SK-MEL-5 (cell line): ENCODE measurements at places on chromosomes 6 and 20.

DNA sequence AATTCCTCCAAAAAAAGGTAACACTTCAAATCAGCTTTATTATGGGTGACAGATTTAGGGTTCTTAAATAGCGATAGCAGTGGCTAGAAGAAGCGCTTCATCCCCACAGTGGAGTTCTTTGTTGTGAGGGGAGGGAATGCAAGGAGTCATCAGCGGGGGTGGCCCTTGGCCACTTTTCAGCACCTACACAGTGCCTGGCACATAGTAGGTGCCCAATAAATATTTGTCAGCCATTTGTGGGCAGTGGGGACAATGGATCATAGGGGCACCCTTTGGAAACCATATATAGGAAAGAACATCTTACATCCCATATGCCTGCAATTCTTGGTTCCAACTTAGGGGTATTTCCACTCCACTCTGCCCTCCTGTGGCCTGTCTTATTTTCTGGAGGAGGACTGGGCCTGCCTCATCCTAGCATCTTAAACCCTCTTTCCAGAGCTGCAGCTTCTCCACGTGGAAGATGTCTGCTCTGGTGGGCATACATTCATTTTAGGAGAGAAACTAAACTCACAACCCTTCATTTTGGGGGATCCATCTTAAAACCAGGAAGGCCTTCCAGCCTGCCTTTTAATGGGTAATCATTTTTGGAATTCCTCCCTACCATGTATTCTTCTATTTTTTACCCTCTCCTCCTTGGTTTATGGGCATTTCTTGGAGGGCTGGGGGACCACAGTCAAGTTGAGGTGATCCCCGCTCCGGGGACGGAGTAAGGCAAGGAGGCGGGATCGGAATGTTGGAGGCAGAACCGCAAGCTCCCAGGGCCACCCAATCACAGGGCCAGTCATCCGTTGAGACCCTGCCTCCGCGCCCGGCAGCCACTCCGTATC is 2.6 kb upstream of the GPSM3 start:
- DNase-seq = peak; percentile 77

DNA sequence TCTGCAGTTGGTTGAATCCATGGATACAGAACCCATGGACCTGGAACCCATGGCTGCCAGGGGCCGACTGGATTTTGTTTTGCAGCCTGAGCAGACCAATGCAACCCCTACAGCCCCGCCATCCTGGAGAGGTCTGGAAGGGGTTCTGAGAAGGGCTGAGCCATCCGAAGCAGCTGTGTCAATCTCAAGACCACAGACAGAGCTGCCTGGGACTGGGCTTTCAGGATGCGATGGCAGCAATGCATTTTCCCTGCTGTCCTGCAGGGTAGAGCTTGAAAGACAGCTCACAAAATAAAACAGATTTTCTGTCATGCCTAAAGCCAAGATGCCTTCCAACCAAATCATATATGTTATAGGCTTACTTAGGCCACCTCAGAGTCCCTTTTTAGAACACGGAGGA is 125.8 kb upstream of the NXT1 start:
- no peak for DNase-seq

GRCh38 chr6:36655085-36655724 is 23.3 kb upstream of the CDKN1A start:
- no peak for DNase-seq

DNA sequence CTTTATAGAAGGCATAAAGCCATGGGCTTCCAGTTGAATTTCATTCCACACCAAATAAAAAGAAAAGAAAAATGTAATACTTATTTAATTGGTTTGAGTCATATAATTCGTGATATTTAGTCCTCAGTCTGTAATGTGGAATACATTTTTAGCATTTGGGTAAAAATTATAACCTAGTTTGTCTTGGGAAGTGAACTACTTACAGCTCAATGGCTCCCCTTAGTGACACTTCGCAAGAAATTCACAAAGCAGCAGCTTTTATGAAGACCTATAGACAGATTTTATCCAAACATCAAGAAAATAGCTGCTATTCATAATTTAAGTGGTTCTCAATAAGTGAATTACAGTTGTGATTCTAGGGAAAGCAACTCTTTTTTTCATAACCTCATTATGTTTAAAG is 72.1 kb downstream of the RSPO3 start:
- peak; percentile 39 for DNase-seq

DNA sequence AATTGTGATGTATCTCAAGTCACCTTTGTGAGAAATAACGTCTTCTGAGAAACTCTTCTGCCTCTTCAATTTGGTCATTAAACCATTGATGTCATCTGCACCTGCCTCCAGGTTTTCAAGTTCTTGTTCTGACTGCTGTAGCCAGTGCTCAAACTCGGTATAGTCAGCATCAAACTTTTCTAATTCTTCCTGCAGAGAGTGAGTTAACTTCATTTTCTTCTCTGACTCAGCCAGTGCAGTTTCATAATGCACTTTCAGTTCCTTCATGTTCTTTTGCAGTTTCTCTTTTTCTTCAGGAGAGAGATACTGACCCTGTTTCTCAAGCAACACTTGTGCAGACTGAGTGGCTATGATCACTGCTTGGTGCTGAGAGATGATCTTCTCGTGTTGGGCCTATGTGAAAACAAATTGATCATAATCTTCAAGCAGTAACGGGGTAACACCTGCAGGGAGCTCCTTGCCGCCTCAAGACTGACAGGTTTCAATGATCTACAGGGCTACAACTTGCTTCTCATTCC is 48.8 kb downstream of the DST start:
- DNase-seq = no peak
